ENCODE measurements at places on chromosomes 2 and 18. TPM values are rescaled to one million over a fixed set of nuclear protein-coding genes. Genes with fewer than 3 reads are reported as not detected.

The HAT1 gene
- total RNA-seq = 54.0 TPM

The CDH20 gene
- total RNA-seq = not detected

The CDCA7 gene
- 20.8 TPM for total RNA-seq

The SERPINB2 gene
- 0.35 TPM for total RNA-seq

The ABCG8 gene
- total RNA-seq = not detected

The CRYGC gene
- not detected for total RNA-seq

Data from SK-MEL-5 (cell line).